SK-MEL-5 (cell line): ENCODE measurements at places on chromosomes 5 and 9. TPM values are rescaled to one million over a fixed set of nuclear protein-coding genes. Genes with fewer than 3 reads are reported as not detected.

GRCh38 chr5:159402856-159403255 is 72.6 kb upstream of the IL12B start:
- no peak for DNase-seq

DNA sequence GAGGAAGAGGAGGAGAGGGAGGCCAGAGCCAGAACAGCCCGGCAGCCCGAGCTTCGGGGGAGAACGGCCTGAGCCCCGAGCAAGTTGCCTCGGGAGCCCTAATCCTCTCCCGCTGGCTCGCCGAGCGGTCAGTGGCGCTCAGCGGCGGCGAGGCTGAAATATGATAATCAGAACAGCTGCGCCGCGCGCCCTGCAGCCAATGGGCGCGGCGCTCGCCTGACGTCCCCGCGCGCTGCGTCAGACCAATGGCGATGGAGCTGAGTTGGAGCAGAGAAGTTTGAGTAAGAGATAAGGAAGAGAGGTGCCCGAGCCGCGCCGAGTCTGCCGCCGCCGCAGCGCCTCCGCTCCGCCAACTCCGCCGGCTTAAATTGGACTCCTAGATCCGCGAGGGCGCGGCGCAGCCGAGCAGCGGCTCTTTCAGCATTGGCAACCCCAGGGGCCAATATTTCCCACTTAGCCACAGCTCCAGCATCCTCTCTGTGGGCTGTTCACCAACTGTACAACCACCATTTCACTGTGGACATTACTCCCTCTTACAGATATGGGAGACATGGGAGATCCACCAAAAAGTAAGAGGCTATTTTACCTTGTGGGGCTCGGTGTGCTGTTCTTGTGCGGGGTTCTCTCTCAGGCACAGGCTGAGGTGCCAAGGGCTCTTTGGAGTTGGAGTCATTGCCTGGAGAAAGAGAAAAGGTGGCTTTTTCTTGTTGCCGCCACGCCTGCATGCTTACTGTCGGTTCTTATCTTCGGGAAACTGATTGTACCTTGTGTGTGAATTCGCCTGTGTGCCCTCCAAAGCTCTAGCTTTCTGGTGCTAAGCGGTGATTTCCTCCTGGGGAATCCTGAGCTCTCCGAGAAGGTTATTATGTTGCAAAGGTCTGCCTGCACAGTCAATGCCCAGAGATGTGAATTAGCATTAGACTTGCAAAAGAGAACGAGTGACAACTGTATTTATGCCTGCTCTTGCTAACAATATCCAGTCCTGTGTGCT is at the start of gene ISL1:
TSS of gene ISL1 (plus strand) at position 318 of the 991 bp plus-strand sequence. CDS start at position 542, 224 bp downstream.
- peak; percentile 91 for DNase-seq

GRCh38 chr9:109817146-109817845 is 37.3 kb downstream of the PALM2AKAP2 start:
- DNase-seq = no peak

DNA sequence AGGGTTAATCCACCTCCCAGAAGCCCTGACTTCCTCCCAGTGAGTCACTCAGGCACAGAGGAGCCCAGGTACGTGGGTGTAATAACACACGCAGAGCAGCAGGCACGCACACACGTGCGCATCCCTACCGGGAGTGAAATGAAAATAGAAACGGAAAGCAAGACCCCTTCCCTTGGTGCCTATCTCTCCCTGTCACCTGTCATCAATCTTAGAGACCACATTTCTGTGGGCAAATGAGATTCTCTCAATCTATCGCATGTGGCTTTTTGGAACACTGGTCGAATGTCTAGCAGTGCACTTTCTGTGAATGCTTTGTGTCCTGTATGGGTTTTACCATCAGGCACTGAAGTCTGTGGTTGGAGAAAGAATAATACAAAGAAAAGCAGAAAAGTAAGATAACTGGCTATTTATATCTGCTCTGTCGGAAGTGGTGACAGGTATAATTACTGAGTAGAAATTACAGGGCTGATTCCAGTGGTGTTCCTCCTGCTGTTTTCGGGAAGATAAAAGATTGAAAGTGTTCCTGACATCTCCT is 137.7 kb upstream of the GRIA1 start:
- DNase-seq = no peak

Gene SCAI
- 4.1 and 7.2 TPM in 2 replicates for total RNA-seq

Gene SLC25A2
- 0.11 TPM in 1 of 2 replicates, not detected in the other for total RNA-seq
